ENCODE measurements at places on chromosomes 13 and 19.

DNA sequence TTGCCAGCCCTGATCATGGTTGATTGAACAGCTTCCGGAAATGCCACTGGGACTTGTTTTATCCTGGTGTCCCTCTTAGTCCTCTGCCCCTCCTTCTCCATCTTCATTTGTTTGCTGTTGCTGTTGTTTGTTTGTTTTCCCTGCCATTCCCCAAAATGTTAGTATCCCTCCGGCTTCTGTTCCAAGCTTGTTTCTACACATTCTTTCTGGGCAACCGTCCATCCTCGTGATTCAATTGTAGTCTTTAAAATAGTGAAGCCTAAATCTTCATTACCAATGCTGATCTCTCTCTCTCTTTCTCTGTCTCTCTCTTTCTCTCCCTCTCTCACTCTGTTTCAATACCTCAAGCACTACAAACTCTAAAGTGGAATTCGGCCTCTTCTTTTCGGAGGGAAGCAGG, 649.3 kb upstream of the ARGLU1 start:
- no peaks in the 10 kb centered on the region for H3K36me3 ChIP-seq
- peaks cover 7% of the 10 kb centered on the region for H3K4me1 ChIP-seq
- H3K27me3 ChIP-seq = no peaks in the 10 kb centered on the region

GRCh38 chr19:43664018-43664417, 6.0 kb downstream of the PLAUR start:
- peaks cover 52% of the 10 kb centered on the region for H3K36me3 ChIP-seq
- no peaks in the 10 kb centered on the region for H3K27me3 ChIP-seq
- H3K4me1 ChIP-seq = peaks cover 8% of the 10 kb centered on the region
- no peak for DNase-seq

DNA sequence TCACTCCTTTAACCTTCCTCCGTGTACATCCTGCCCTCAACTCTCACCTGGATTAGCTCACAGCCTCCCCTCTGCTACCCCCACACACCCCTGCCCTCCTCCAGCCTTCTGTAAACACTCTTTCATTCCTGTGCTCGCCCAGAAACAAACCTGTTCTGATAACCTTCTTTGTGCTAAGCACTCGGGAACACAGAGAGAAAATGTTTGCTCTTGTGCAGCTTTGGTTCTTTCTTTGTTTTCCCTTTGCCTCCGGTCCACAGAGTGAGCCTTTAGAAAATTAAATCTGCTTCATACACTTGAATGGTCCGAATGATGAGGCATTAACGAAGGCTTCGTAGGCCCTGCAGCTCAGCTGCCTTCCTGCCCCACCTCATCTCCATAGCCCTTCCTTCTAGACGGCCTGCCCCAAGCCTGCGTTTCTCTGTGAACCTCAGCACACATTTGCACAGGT, 6.6 kb upstream of the ZDHHC20 start:
- peaks cover 4% of the 10 kb centered on the region for H3K27me3 ChIP-seq
- no peaks in the 10 kb centered on the region for H3K36me3 ChIP-seq
- H3K4me3 ChIP-seq = no peak overlapping the region
- DNase-seq = no peak

GRCh38 chr13:94674609-94675348, 37.6 kb downstream of the SOX21 start:
- no peak overlapping the region for H3K27ac ChIP-seq
- peak; percentile 30 for DNase-seq
- no peak overlapping the region for H3K4me3 ChIP-seq
- peaks cover 16% of the 10 kb centered on the region for H3K27me3 ChIP-seq

- no peak for DNase-seq
Observed at GRCh38 chr19:32866061-32866460, 3.5 kb downstream of the SLC7A9 start.

GRCh38 chr13:44905556-44905955, 83.7 kb downstream of the NUFIP1 start:
- H3K4me1 ChIP-seq = peaks cover 27% of the 10 kb centered on the region
- no peaks in the 10 kb centered on the region for H3K36me3 ChIP-seq
- H3K4me3 ChIP-seq = no peak overlapping the region
- no peaks in the 10 kb centered on the region for H3K27me3 ChIP-seq
- H3K27ac ChIP-seq = peak overlapping the region; percentile 14

- DNase-seq = peak; percentile 49
- no peak overlapping the region for H3K4me3 ChIP-seq
- no peaks in the 10 kb centered on the region for H3K27me3 ChIP-seq
- peaks cover 3% of the 10 kb centered on the region for H3K36me3 ChIP-seq
- no peak overlapping the region for H3K27ac ChIP-seq
Observed at GRCh38 chr19:45125975-45126493, 33.1 kb downstream of the PPP1R37 start.

All from IMR-90 (cell line).